NCI-H1417 treated with DMSO at 0.1 percent for 48 hours (cell line): ENCODE measurements at places on chromosomes 2 and 18.

- no peak for DNase-seq
Observed at GRCh38 chr2:121167411-121167810, 117.6 kb downstream of the TFCP2L1 start.

- no peak for DNase-seq
Observed at GRCh38 chr2:172213116-172213860, 110.6 kb upstream of the DLX2 start.

DNA sequence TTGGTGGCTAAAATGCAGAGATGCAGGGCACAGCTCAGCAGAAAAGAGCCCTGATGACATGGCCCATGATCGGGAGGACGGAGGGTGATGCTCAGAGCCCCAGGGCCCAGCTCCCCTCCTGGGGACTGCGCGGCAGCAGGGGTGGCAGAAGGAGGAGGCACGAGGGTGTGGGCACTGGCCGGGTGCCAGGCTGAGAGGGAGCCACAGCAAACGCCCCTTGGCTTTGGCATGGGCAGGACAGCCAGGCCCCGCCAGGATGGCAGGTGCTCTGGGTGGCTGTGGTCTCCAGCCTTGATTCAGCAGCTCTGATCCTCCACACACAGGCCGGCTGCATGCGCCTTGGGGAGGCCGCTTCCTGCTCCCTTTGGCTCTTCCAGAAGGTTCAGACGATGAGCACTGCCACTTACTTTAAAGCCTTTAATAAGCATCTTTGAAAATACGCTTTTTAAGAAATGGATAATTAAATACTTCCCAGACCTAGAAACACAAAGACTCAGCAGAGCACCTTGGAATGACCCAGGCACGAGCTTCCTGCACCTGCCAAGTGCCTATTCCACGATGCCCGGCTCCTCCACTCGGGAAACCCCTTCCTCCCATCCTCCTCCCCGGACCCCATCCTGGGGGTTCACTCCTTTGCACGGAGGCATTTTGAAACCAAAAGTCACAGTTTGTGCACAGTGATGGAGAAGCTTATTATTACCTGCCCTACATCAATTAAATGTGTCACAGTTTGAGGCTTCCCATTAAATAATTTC is 78.5 kb upstream of the SNTG2 start:
- no peak for DNase-seq

- no peak for DNase-seq
Observed at GRCh38 chr2:28695245-28695647, 56.4 kb upstream of the PPP1CB start.

DNA sequence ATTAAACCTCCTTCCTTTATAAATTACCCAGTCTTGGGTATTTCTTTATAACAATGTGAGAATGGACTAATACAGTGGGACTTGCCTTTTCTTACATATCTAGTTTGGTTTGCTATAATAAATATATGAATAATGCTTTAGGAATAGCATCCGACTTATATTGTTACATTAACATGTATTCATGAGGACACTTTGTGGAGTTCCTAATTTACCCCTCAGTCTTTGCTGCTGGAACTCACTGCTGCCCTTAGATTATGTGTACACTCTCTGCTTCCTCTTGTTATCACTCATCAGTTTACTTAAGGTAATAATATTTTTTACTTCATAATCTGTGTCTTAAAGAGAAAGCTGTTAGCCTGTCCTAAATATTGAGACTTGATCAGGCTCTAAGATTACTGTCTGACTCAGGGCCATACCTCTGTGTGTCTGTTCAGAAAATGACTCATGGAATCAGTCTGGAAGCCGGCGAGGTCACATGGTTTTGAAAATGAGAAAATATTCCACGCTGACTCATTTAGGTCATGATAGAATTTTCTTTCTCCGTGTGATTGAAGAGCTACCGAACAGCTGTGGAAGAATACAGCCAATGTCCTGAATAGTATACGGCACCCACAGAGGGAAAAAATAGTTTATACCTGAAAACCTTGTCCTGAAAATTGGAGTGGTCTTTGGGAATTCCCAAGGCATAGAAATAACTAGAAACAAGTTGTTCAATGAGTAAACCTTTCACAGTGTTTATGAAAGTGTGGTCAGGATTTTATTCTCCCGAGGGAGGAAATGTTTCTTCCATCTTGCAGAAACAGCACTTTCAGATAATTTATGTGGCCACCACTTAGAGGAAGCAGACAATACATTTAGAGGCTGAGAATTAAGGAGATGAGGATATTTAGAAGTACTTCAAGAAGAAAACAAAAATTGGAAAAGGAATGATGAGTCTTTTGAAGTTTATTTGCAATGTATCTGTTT is 156.4 kb downstream of the DSEL start:
- no peak for DNase-seq
